Aortic smooth muscle cell (primary cell): ENCODE measurements at places on chromosomes 12 and 14. TPM values are rescaled to one million over a fixed set of nuclear protein-coding genes. Genes with fewer than 3 reads are reported as not detected.

Gene C12orf50
- total RNA-seq = 0.13 TPM in 1 of 2 replicates, not detected in the other

Gene L2HGDH
- total RNA-seq = 3.8 TPM in 2 replicates

Gene NGB
- total RNA-seq = not detected in 2 replicates

Gene GRIP1
- not detected in 2 replicates for total RNA-seq

Gene HPD
- 4.7 and 19.3 TPM in 2 replicates for total RNA-seq

Gene PRDM4
- total RNA-seq = 18.1 and 19.6 TPM in 2 replicates

Gene KRT80
- total RNA-seq = 0.13 and 0.62 TPM in 2 replicates

Gene LRRC43
- total RNA-seq = 0.79 and 0.87 TPM in 2 replicates

Gene TMEM30B
- total RNA-seq = 1.8 and 2.4 TPM in 2 replicates

Gene IGF1
- total RNA-seq = under 0.01 TPM in 1 of 2 replicates, not detected in the other

Gene PTGER2
- total RNA-seq = 6.7 and 11.6 TPM in 2 replicates

Gene DNAJC22
- total RNA-seq = 4.9 and 5.4 TPM in 2 replicates

Gene CIT
- 23.3 and 24.8 TPM in 2 replicates for total RNA-seq

Gene GNB3
- 1.6 and 1.8 TPM in 2 replicates for total RNA-seq

Gene INSM2
- not detected in 2 replicates for total RNA-seq

Gene PROX2
- not detected in 2 replicates for total RNA-seq

Gene SLCO1B1
- total RNA-seq = not detected in 2 replicates

Gene CCDC38
- total RNA-seq = under 0.01 TPM in 2 replicates

Gene ACRBP
- 0.13 and 0.25 TPM in 2 replicates for total RNA-seq

Gene RASSF9
- total RNA-seq = 0.66 and 0.93 TPM in 2 replicates
